ENCODE measurements at places on chromosomes 12 and 14. TPM values are rescaled to one million over a fixed set of nuclear protein-coding genes. Genes with fewer than 3 reads are reported as not detected.

The SDR9C7 gene
- total RNA-seq = not detected

DNA sequence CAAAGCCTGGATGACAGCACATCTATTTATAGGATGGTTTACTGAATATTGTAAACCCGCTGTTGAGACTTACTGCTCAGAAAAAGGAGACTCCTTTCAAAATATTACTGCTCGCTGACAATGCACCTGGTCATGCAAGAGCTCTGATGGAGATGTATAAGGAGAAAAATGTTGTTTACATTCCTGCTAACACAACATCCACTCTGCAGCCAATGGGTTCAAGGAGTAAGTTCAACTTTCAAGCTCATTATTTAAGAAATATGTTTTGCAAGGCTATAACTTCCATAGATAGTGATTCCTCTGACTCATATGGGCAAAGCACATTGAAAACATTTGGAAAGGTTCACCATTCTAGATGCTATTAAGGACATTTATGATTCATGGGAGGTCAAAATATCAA lies 201.7 kb downstream of the SNAPC1 start:
- no peak for DNase-seq

GRCh38 chr14:59638885-59639284 lies 62.3 kb upstream of the CCDC175 start:
- no peak for DNase-seq

- DNase-seq = no peak
Measured at GRCh38 chr12:54383041-54383609, 1.4 kb downstream of the ZNF385A start.
